ENCODE measurements at places on chromosomes 13 and 19.

DNA sequence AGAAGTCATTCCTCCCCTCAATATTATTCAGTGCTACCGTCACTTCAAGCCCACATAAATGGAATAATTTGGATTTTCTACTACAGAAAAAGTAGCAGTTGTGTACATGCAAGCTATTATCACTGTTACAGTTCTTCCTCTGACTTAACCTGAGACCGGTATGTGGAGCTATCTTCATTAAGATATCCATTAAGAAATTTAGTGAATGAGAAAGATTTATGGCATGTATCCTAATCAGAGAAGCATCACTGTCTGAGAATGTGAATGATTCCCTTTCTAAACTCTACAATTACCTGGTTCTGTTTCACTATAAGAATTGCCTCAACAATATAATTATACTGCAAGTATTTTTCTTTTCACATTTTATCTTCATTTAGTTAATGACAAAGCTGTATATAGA is 278.7 kb downstream of the KLF5 start:
- DNase-seq: no peak

GRCh38 chr19:13920940-13921747 is 15.1 kb downstream of the CC2D1A start:
- DNase-seq: no peak

- no peak for DNase-seq
Measured at GRCh38 chr13:110949628-110950027, 34.8 kb upstream of the ANKRD10 start.

- DNase-seq: no peak
Measured at GRCh38 chr13:111531505-111531904, 211.1 kb downstream of the TEX29 start.

GRCh38 chr13:59914556-59914955 is 249.2 kb downstream of the DIAPH3 start:
- DNase-seq: no peak

DNA sequence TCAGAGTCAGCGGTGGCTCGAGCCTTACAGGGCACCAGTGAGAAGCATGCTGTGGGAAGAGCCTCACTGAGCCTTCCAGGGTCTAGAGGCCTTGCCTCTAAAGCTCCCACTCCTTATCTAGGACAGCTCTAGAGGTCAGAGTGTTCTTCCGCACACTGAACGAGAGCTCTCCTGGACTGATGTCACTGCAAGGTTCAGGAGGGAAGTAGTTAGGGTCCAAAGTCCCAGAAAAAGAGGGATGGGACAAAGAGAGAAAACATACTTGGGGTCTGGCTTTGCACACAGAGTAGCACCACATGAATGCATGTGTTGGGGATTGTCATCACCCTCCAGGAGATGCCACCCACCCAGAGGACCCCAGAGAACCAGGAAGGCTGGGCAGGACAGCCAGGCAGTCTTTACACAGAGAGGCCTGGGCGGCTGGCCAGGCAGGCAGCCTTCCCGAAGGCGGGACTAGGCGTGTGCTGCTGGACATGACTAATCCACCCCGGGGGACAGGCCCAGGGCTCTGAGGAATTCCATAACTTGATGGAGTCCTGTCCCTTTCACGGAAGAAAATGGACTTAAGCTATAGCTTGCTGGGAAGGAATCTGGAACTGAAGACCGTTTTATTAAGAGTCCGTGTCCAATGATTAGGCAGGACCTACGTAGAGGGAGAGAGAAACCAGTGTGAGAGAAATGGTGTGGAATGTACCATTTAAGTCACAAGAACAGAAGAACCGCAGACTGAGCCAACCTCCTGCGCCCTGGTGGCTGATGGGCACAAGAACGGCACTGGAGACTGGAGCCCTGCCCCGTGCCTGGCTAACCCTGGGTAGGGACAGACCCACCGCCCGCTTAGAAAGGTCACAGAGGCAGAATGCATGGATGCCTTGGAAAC is 16.6 kb upstream of the EPHX3 start:
- DNase-seq: no peak

DNA sequence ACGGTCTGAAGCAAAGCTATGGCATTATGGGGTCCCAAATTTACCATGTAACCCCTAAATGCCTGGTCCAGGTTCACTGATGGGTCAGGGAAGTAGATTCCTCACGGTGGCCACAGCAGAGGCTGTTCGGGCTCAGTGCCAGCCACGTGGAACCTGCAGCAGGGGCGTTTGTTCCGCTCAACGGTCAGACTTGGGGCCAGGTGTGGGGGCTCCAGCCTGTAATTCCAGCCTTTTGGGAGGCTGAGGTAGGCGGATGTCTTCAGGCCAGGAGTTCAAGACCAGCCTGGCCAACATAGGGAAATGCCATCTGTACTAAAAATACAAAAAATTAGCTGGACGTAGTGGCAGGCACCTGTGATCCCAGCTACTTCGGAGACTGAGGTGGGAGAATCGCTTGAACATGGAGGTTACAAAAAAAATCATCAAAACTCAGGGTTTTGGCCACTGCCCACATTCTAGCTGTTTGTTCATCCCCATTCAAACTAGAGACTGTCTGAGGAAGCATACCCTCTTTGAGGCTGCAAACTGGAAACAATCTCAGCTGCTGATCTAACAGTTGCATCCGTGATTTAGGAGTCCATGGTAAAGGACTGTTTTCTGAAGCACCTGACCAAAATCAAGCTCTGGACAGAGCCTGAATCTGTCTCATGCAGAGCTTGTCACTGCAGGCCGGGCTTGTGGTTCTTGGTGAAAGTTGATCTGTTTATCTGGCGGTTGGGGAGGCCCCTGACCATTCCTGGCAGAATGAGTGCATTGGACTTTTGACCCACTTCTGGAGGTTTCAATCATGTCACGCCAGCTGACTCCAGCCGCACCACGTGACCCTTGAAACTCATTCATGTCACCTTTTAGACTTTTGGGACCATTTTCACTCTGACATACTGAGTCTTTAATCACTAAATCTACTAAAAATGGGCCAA is 30.2 kb upstream of the ZNF331 start:
- no peak for DNase-seq

DNA sequence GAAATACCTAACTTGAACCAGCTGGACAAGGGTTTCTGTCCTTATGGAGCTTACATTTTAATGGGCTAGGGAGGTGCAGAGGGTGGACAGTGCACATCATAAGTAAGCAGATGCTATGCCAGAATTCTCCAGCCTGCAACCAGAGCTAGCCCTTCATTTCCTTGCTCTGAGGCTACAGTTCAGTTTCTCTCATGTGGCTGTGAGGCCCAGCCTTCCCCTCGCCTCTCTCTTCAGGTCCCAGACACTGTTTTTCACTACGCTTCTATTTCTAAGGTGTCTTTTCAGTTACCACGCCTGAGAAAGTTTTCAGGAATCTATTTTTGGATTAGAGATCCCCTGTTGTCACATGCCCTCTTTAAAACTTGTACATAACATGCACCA is 141.9 kb downstream of the PCCA start:
- DNase-seq: no peak

GRCh38 chr19:8096071-8096470 is 43.5 kb downstream of the CCL25 start:
- no peak for DNase-seq

- no peak for DNase-seq
Measured at GRCh38 chr19:19581391-19581790, 37.1 kb downstream of the PBX4 start.

DNA sequence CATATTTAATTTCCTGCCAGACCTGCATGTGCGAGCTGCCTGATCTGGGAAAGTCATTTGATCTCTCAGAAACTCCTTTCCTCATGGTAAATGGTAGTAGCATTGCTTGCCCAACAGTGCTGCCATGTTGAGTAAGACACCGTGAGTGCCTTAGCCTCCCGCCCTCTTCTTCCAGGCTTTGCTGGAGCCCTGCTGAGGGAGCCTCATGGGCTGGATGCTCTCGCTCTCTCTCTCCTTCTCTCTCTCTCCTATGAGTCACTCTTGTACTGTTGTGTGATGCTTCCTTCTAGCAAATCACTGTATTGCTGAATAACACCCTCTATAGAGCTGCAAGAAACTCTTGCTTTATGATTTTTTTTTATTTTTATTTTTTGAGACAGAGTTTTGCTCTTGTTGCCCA is 365.5 kb downstream of the UQCRFS1 start:
- no peak for DNase-seq

- DNase-seq: no peak
Measured at GRCh38 chr13:111949311-111949710, 117.6 kb upstream of the SOX1 start.

- no peak for DNase-seq
Measured at GRCh38 chr13:32317716-32318465, 2.6 kb downstream of the BRCA2 start.

GRCh38 chr13:27151798-27152599 is 19.6 kb downstream of the USP12 start:
- no peak for DNase-seq

DNA sequence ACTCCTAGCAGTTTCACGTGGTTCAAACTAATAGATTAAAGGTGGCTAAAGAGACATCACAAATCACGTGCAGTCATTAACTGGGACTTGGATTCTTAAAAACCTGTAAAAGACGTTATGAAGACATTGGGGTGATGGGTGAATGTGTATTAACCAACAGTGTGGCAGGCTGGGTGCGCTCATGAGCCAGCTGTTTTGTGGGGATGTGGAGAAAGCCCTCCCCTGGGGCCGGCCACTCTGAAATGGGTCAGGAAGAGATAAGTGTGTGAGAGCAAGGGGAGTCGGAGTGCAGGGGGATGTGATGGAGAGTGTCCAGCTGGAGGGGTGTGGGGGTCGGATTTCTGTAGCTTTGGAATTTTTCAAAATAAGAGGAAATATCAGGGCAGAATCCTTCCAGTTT is 10.4 kb downstream of the UPF1 start:
- no peak for DNase-seq

DNA sequence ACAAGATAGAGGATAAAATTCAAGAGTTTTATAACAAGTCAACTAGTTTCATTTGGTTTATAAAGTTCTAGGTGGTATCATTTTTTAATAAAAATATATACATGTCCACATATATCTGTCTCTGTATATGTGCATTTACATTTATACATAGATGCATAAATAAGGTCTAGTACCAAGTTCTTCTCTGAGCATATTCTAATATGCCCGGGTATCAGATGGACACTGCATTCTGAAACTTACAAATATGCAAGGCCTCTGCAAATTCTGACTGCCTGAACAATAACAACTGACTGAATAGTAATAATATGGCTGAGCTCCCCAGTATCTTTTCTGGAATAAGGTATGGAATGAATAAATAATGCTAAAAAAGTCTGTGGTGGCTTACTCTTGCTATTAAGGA is 304.8 kb downstream of the KLF12 start:
- no peak for DNase-seq

- no peak for DNase-seq
Measured at GRCh38 chr13:41054212-41054877, 7.0 kb upstream of the WBP4 start.

- DNase-seq: peak; percentile 35
Measured at GRCh38 chr19:15464394-15465385, at the start of gene RASAL3. RASAL3 (minus strand) TSS chr19:15464544; CDS start chr19:15464358, 186 bp downstream.

DNA sequence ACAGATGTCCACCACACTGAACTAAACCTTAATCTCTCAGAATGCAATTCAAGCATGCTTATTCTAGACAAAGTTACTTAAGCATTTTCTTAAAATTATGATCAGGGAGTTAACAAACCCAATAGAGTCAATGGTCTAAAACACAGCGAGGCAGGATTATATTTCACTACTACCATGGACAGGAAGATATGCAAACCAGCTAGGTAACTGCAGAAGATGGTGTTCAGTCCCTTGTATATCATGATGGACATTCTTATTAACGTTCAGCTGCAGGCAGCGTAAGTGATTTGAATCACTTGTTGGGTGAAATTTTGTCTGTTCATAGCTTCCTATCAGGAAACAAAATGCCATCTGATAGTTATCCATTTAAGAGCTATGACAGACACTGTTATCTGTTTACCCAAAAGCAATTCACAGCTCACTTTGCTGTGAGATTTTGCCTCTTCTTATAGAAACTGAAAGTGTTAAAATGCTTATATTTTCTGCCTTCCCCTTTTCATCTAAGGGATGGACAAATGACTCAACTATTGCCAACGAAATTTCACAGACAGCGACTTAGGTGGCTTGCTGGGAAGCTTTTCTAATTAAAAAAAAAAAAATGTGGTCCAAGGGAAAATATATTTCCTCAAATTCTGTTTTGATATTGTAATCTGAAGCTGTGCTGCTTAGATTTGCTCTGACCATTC is 591.9 kb downstream of the DACH1 start:
- DNase-seq: no peak

GRCh38 chr13:94917824-94918223 is 205.5 kb upstream of the SOX21 start:
- no peak for DNase-seq

GRCh38 chr13:106440866-106441265 is 94.6 kb downstream of the EFNB2 start:
- no peak for DNase-seq

DNA sequence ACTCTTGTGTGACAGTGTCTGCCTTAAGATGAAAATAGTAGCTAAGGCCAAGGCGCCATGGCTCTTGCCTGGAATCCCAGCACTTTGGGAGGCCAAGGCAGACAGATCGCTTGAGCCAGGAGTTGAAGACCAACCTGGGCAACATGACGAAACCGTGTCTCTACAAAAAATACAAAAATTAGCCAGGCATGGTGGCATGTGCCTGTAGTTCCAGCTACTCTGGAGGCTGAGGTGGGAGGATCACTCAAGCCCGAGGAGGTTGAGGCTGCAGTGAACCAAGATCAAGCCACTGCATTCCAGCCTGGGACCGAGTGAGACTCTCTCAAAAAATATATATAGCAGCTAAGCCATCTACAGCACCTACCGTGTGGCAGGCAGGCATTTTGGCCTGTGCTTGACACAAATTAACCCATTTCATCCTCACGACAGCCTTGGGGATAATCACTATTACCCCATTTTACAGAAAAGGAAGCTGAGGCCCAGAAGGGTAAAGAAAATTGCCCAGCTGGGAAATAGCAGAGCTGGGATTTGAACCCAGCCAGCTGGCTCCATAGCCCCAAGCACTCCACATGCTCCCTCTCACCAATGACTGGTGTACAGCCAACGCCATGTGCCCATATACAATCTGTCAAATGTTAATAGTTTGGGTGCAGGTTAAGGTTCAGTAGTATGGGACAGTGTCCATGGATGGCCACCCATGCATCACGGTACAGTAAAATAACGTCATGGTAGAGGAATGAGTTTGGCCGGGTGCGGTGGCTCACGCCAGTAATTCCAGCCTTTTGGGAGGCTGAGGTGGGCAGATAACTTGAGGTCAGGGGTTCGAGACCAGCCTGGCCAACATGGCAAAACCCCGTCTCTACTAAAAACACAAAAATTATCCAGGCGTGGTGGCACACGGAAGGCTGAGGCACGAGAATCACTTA is 3.1 kb downstream of the SLC1A5 start:
- DNase-seq: no peak

GRCh38 chr19:49605605-49606004 is 14.6 kb downstream of the PRR12 start:
- DNase-seq: no peak

DNA sequence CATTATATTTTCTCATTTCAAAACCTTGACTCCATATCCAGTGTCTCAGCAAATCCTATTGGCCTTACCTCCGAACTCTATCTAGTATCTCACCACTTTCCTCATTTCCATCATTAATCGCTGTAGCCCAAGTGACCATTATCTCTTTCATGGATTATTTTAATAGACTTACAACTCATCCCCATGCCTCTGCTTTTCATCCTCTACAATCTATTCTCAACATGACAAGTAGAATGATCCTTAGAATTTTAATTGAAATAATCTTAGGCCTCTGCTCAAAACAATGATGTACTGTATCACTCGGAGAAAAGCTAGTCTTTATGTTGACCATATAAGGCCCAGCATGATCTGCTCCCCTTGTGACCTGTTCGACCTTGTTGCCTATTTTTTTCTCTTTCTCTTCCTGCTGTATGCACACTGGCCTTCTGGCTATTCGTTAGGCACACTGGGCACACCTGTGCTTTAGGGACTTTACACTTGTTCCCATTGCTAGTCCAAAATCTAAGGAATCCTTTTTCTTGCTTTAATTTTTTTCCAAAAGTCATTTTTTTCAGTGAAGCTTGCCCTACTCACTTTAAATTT is 21.4 kb downstream of the DNAJC15 start:
- DNase-seq: no peak

All from stimulated activated CD8-positive, alpha-beta memory T cell treated with anti-CD3 and anti-CD28 coated beads, Interleukin-7, amount 100 ng/mL, for 24 hours (primary cell).